NCI-H510A (cell line): ENCODE measurements at places on chromosomes 3 and 15.

DNA sequence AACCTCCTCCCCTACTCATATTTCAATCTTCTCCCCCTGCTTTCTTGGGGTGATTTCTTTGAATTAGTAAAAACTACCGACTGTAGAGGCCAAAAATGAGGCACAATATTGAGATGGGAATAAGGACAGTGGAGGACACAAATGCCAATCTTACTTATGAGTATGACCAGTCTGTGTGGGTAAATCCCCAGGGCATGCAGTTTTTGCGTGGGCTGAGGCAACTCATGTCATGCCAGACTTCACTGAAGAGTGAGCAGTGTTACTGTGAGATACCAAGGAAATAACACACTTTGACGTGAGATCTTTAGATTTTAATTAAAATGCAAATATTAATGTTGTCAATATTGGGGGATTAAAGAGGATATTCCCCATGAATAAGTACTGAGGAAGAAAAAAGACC, 254.3 kb upstream of the ICE2 start:
- DNase-seq: no peak

GRCh38 chr3:182413061-182413460, 380.2 kb upstream of the ATP11B start:
- DNase-seq: no peak

DNA sequence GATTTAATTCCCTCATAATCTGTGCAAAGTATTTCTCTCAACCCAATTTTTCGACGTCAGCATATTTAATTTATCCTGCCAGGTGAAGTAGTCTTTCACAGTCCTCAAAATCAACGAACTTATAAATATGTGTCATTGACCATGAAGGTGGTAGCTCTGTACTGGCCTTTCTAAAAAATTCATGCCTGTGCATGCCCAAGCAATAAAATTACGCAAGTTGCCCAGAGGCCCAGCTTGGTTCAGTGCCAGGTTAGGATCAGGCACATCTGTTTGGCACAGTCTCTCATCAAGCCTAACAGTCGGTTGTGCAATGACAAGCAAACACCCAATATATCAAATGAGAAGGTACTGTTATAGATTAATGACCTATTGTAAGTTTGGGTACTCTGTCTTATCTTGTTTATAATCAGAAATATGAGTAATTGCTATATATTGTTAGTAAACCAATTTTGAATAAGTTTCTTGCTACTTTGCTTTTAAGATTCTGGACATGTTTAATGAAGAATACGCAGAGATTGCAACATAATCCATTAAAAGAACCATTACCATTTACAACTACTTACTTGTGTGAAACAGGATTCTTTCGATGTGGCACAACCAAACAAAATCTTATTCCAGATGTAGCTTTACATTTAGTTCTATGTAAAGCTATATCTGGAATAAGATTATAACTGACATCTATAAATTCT, 159.0 kb upstream of the IL12A start:
- peak; percentile 85 for DNase-seq

GRCh38 chr3:36681867-36682266, 82.5 kb downstream of the DCLK3 start:
- DNase-seq: no peak

DNA sequence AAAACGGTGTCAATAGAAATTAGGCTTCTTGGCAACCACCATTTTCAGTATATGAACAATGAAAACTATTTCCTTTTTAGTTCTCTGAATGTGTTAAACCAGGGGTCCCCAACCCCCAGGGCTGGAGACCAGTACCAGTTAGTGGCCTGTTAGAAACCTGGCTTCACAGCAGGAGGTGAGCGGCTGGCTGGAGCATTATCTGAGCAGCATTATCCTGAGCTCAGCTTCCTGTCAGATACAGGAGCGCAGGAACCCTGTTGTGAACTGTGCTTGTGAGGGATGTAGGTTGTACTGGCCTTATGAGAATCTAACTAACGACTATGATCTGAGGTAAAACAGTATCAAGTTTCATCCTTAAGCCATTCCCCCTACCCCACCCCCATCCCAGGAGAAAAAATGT, 328.7 kb downstream of the ZBBX start:
- DNase-seq: no peak

DNA sequence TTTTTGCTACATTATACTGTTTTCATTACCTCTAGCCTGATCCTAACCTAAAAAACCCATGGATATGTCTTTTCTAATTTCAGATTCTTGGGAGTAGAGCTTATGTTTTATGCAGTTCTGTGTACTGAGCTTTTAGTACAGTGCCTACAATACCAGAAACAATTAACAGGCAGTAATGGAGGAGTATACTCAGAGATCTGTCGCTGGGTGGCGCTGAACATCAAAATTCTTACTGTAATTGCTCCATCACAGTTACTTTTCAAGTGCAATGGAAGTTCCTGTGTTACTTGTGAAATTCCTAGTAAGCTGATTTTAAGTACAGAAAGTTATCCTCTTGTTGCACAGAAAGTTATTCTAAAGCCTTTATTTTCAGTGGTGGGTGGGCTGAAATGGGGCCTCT, 66.9 kb downstream of the RNF13 start:
- no peak for DNase-seq

DNA sequence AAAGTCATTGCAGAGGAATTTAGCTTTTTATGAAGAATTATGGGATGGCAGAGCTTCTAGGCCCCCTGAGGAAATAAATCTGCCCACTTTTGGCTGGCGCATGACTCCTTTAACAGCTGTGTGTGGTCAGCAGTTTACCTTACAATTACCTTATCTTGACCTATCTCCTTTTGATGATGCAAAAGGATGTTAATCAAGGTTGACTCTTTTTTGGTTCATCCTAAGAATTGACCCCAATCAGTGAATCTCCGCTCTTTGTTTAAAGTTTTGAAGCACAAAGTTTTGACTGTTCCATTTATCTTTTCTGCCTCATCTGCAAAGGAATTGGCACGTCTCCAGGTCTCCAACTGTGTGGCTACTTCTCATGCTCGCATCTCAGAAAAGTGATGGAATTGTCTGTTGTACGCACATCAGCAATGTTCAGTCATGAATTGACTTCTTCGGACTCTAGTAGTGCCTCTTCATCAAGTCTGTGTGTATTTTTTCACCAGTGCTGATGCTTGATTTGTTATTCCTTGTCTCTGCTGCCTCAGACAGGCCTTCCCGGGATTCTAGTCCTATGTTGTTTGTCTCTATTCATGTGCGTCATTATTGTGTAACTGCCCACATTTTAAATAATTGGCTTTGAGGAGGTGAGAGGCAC, 196.2 kb upstream of the CFAP20DC start:
- DNase-seq: no peak

DNA sequence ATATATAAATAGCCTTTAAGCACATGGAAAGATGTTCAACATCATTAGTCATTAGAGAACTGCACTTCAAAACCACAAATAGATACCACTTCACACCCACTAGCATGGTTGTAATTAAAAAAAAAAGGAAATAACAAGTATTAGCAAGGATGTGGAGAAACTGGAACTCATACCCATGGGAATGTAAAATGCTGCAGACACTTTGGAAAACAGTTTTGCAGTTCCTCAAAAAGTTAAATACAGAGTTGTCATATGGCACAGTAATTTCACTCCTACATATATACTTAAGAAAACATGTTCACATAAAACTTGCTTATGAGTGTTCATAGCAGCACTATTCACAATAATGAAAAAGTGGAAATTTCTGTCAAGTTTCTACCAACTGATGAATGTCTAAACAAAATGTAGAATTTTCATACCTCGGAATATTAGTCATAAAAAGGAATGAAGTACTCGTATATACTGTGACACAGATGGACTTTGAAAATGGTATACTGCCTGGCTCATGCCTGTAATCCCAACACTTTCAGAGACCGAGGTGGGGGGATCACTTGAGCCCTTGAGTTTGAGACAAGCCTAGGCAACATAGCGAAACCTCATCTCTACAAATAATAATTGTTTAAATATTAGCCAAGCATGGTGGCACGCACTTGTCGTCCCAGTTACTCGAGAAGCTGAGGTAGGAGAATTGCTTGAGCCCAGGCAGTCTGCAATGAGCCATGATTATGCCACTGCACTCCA, 28.1 kb downstream of the BCL2A1 start:
- no peak for DNase-seq

- no peak for DNase-seq
Measured at GRCh38 chr3:127479449-127479848, 111.1 kb downstream of the TPRA1 start.

DNA sequence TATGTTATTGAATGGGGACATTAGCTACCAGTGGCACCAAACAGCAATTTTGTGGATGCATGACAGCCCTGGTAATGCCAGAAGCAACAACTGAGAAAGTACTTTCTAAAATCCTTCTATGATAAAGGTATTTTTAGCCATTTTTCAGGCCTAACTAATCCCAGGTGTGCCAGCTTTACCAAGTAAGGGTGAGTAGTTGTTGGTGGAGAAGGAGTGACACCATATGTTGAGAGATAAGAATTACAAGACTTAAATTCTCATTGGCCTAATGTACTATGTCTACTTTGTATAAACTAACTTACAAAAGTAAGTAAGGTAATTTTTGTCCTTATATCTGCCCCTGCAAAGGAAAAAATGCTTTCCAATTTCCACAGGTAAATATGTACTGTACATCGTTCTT, 4.1 kb upstream of the COX17 start:
- no peak for DNase-seq

DNA sequence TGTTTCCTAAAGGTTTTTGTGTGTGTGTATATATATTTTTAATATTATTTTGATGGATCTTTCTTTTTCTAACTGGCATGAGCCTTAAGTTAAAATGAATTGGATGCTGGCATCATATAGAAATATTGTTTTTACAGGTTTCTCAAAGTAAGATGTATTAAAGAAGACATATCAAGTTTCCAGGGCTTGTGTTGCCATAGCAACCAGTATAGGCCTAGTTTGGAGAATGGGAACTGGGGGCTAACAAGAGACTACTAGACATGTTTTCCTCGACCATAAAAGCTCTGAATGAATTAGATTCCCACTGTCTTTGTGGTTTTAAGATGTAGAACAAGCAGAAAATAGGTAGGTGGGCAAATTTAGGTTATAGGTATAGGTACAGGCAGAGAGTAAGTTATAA, 771.4 kb downstream of the TUSC7 start:
- DNase-seq: no peak

DNA sequence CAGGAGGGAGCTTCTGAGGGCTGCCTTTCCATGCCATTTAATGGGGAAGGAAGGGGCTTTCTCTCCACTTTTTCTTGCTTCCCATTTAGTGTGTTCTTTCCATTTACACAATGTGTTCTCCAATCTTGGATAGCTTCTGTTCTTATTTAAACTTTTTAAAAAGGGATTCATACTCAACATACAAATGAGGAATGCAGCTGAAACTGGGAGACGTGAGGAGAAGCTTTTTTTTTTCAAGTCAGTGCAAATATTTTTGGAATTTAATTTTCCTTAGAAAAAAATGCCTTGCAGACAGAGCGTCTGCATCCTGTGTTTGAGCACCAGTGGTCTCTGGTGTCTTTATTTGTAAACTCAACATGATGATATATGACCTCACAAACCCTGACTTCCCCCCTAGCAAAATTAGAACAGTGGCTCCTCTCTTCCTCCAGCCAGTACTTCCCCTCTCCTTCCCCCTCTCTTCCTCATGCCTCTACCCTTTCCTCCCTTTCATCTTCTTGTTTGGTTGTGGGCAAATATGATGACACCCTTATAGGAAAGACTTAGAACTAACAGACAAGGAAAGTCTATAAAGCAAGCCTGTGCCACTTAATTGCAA, 48.1 kb upstream of the PCSK6 start:
- DNase-seq: no peak

GRCh38 chr3:196016485-196016884, 65.4 kb downstream of the TFRC start:
- DNase-seq: no peak

DNA sequence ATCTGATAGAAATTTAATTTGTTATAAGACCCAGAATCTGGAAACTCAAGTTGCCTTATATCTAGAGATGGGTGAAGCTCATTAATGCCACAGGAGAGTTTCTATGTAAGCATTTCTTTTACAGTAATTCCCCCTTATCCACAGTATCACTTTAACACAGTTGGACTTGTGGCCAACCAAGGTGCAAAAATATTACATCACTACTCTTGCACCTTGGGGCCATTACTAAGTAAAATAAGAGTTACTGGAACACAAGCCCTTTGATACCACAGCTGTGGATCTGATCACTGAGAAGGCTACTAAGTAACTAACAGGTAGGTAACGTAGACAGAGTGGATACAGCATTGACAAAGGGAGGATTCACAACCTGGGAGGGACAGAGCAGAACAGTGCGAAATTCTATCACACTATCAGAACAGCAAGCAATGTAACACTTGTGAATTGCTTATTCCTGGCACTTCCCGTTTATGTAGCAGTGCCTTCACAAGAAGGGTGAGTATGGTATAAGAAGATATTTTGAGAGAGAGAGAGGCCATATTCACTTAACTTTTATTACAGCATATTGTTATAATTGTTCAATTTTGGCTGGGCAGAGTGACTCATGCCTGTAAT, 33.9 kb upstream of the TOPBP1 start:
- no peak for DNase-seq

DNA sequence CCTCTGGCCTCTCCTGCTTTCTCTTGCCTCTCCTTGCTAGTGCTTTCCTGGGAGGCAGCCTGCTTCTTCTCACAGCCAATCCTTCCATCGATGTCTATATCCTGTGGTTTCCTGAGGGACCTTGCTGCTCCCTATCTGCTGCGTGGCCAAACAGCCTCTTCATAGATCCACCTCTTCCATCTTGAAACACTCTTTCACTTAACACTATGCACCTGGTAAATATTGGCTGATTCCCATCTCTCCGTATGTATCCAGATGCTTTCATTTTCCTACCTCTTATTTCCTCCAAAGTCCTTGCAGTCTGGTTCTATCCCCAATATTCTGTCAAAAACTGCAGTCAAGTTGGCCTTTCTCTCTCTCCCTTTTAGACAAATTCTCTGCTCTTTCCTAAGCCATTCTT, 205.2 kb upstream of the CFAP20DC start:
- no peak for DNase-seq

GRCh38 chr15:41231422-41232226, 556 bp downstream of the CHP1 start:
- no peak for DNase-seq

GRCh38 chr3:125622381-125622791, 27.1 kb upstream of the OSBPL11 start:
- DNase-seq: no peak

GRCh38 chr3:100606894-100607512, 2.4 kb upstream of the ADGRG7 start:
- DNase-seq: no peak

- DNase-seq: no peak
Measured at GRCh38 chr15:33454346-33454745, 143.6 kb downstream of the RYR3 start.

- DNase-seq: no peak
Measured at GRCh38 chr3:46830801-46831200, 32.4 kb downstream of the MYL3 start.

GRCh38 chr3:83065851-83066460, 1304.5 kb upstream of the GBE1 start:
- no peak for DNase-seq

GRCh38 chr3:11655196-11655928, 11.6 kb upstream of the VGLL4 start:
- DNase-seq: no peak
